ENCODE measurements at places on chromosomes 3 and 15.
A peak's percentile ranks its signal among the peaks of the same experiment; 100 is the strongest.

DNA sequence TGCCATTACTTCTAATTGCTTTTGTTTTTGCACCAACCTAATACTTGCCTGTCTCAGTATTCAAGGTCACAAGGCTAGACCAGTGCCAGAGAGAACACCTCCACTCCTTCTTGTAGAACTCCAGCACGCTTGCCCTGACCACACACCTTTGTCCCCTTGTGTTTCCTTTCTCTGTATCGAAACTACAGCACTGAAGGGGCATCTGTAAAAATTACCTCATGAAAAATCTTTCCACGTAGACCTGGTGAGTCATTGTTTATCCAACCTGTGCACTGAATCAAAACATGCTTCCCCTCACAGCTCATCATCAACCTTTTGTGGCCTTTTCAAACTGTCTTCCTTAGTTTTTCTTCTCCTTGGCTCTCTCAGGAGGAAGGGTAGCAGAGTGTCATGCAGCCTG, 259.5 kb downstream of the THRB start:
- DNase-seq = no peak

GRCh38 chr3:114669614-114670013, 375.8 kb downstream of the TIGIT start:
- no peak for DNase-seq

DNA sequence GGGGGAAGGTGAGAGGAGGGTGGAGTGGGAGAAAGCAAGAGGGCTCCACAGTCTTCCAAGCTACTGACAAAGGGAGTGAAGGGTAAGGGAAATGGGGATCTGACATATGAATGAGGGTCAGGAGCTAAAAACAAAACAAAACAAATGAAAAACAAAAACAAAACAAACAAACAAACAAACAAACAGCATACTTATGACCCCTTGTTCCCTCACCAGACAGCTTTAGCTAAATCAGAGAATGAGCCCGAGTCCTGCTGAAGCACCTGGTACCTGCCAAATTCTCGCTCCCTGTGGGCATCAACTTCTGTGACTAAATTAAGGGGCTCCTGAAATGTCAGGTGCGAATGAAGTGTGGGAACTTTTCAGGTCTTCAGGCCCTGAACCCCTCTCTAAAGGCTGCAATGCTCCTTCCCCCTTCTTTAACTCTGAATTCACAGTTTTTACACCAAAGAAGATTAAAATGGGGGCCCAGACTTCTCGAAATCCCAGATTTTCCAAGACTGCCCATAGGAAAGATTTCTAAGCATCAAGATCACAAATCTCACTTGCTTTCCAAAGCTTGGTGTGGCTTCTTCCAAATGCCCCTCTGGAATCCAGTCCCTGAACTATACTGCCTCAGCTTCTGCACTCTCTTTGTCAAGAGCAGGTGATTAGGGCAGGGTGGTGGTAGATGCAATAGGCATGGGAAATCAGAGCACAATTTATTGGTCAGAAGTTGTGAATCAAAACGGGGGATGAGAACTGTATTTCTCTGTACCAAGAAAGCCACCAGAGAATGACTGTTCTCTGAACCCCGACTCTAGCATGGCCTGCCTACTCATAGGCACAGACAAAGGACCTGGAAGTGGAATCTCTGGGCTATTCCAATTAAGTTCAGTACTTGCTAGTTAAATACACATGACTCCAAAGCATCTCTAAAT, 40.9 kb downstream of the ZIC4 start:
- no peak for DNase-seq

DNA sequence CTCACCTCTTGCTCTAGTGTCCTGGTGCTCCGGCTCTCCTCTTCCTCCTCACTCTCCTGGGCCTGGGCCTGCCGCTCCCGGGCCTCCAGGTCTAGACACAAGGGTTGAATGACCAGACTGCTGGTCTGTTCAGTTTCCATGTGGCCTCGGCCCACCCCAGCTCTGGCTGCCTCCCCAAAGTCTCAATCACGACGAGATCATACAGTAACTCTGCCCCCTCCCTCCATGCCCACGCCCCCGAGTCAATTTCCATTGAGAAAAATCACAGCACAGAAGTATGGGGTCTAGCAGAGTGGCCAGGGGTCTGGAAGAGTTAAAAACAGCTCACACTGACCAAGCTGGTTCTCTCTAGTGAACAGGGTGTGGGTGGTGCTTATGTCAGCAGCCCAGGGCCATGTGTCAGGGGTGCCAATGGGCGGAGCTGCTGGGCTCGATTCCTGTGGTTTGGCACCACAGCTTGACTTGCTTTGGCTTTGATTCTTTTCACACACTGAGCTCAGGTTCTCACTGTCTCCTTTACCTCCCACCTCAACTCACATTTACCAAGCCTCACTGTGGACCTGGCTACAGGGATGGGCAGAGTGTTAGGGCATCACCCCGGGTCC, 6.9 kb downstream of the C15orf62 start:
- no peak for DNase-seq

DNA sequence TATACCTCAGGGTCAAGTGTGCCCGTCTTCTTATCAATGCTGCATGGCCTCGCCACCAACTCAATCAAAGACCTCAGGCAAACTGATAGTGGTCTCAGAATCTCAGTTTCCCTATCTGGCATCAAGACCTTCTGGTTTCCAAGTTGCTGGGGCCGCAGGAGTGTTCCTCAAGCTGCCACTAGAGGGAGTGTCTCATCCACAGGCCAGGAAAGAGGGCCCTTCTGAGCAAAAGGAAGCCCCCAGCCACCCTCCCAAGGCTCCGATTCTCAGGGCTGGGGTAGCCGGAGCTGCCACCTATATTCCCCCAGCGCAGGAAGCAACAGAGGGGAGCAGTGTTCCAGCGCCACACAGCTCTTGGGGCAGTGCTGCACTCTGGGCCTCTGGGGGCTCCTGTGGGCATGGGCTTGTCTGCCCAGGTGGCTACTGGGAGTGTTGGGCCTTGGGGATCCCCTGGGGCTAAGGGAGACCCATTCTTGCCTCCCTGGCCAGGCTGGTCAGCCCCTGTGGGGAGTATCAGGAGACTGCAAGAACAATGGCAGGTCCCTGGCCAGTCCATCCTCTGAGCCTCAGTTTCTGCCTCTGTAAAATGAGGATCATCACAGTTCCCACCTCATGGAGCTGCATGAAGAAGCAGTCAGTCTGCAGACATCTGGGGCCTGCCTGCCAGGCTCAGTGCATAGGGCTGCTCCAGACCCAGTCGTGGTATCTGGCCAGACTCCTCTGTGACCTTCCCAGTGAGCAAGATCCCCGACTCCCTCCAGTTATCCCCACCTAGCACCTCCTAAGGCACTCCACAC, 23.4 kb upstream of the SEC13 start:
- no peak for DNase-seq

- DNase-seq = no peak
Measured at GRCh38 chr15:26029146-26029545, 166.0 kb upstream of the ATP10A start.

GRCh38 chr15:101107625-101108460, 144.0 kb downstream of the CHSY1 start:
- DNase-seq = no peak

- no peak for DNase-seq
Measured at GRCh38 chr3:129233538-129233937, 15.9 kb upstream of the COPG1 start.

- DNase-seq = no peak
Measured at GRCh38 chr15:69392352-69392751, 21.8 kb upstream of the KIF23 start.

GRCh38 chr3:169390741-169391305, 272.7 kb downstream of the MECOM start:
- no peak for DNase-seq

- no peak for DNase-seq
Measured at GRCh38 chr3:48236531-48236930, 4.4 kb upstream of the ZNF589 start.

- no peak for DNase-seq
Measured at GRCh38 chr15:51267051-51267702, 71.2 kb downstream of the CYP19A1 start.

DNA sequence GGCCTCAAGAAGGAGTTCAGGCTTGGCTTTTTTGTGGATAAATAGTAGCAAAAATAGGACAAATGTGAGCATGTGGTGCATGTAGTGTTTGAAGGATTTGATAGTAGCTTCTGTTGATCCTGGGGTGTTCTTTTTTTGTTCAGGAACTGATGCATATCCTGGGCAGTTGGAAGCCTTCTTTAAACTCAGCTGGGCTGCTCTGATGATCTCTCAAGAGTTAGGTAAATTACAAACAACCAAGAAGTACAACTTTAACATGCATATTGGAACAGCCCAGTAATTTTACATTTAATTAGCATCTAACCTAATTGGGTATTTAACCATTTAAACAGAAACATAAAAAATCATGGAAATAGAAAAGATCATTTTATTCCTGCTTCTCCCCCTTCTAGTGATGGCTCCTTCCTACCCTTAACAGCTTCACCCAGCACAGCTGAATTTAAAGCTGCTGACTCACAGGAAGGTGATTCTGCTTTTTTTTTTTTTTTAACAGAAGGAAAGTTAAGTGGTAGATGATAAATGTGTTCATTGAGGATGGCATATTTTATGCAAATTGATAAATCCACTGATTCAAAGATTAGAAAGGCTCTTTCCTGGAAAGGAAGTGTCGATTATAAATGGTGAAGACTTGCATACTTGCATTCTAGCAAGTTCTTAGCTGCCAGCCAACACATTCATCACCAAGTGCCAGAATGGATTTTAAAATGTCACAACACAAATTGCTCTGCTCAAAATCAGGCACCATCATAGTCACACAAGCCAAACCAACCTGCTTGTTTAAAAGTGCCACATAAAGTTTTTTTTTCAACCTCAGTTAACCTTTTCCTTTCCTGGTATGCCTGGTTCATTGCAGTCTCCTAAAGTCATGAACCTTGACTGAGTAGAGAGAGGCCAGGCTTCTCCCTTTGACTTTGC, 20.0 kb downstream of the SLC35G2 start:
- DNase-seq = no peak

GRCh38 chr3:170346481-170347392, 10.8 kb upstream of the SKIL start:
- no peak for DNase-seq

DNA sequence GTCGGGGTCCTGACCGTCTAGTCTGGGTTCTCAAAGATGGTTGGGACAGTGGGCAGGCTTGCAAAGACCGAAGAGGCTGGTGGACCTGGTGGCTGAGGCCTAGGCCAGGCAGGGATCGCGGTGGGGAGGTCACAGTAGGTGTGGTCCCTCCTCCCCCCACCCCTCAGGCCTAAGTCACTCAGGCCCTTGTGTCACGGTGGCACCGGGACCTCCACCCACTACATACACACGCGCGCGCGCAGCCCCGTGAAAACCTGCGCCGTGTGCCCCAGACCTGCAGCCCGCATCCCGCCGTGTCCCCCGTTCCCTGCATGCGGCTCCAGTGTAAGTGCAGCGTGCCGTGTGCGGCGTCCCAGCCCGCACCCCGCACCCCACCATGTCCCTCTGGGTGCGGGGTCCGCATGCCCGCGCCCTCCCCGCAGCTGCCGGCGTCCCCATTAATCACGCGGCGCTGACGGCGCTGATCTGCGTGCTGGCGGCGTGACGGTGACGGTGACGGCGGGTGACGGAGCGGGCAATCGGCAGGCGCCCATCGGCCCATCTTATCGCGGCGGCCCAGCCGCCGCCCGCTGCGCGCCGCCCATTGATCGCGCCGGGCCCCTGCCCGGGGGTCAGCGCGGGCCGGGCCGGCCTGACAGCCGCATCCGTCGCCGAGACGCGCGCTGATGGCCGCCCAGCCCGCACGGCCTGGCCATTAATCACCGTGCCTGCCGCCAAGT, 24.4 kb downstream of the SEC61A1 start:
- DNase-seq = no peak

- peak; percentile 76 for DNase-seq
Measured at GRCh38 chr3:179544981-179545645, 17.6 kb upstream of the ACTL6A start.

DNA sequence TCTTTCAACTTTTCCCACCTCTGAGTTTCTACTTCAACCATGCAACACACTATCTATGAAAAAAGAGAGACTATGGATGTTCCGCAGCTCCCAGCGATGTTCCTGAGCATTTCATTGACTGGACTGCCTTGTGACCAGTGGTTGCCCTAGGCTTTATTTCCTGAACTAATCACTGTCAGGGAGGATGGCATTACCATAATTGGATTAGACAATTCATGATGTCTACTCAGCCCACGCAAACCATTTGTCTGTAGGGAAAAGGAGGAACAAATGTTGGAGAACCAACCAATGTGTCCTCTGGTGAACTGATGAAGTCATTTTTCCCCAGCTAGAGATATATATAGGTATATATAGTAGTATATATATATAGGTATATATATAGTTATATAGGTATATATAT, 229.3 kb upstream of the MCTP2 start:
- no peak for DNase-seq

GRCh38 chr3:6251612-6252400, 609.1 kb upstream of the GRM7 start:
- DNase-seq = no peak

DNA sequence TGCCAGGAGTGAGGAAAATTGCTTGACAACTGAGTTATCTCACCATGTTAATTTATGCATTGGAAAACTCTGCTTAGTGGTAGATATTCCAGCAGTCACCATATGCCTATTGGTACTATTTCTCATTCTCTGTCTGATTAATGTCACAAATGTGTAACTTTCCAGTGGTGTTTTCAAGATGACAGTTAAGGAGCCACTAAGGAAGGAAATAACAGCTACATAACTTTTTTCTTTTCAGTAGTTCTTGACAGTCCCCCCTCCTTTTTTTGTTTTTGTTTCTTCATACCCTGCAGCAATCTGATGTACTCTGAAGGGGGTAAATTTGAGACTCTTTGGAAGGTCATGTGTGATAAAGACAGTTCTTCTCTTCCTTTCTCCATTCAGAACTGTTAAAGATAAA, 13.1 kb downstream of the RASA2 start:
- DNase-seq = no peak

GRCh38 chr3:117019082-117019713, 309.6 kb downstream of the TUSC7 start:
- peak; percentile 54 for DNase-seq

- no peak for DNase-seq
Measured at GRCh38 chr15:80184554-80184953, 31.8 kb downstream of the FAH start.

DNA sequence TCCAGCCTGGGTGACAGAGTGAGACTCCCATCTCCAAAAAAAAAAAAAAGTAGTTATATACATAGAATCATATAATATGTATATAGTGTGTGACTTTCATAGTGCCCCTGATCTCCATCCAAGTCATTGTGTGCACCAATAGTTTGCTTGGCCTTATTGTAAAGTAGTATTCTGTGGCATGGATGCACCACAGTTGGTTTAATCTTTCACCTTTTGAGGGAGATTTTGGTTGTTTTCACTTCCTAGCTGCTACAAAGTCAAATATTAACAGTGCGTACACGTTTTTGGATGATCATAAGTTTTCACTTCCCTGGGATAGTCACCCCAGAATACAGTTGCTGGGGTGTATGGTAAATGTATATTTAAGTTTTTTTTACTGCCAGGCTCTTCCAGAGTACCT, 162.8 kb downstream of the PTPRG start:
- DNase-seq = no peak

DNA sequence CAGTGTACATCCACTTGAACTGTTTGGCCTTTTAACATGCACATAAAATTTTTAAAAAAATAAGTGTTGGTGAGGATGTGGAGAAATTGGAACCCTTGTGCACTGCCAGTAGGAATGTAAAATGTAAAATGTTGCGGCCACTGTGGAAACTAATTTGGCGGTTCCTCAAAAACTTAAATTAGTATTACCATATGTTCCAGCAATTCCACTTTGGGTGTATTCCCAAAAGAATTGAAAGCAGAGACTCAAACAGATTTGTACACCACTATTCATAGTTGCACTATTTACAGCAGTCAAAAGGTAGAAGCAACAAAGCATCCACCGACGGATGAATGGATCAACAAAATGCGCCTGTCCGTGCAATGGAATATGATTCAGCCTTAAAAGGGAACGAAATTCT, 55.2 kb upstream of the SEC61A1 start:
- peak; percentile 13 for DNase-seq

- DNase-seq = no peak
Measured at GRCh38 chr3:186998937-186999368, 68.6 kb downstream of the ST6GAL1 start.
